ENCODE measurements at places on chromosomes 6 and 20.

GRCh38 chr6:82337688-82338257, 25.8 kb upstream of the TPBG start:
- DNase-seq, result no peak

DNA sequence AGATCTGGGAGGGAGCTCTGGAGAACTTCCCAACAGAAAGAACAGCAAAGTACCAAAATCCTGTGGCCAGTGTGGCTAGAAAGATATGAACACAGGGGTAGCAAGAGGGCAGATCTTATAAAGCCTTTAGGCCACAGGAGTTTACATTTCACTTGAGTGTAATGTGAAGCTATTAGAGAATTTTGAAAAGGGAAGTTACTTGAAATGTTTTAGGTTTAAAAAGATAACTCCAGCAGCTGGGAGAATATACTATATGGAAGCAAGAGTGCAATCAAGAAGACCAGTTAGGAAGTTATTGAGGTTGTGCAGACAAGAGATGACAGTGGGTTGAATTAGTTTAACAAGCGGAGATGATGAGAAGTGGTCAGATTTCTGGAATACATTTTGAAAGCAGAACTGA, 7.9 kb downstream of the SUPT3H start:
- DNase-seq, result no peak

DNA sequence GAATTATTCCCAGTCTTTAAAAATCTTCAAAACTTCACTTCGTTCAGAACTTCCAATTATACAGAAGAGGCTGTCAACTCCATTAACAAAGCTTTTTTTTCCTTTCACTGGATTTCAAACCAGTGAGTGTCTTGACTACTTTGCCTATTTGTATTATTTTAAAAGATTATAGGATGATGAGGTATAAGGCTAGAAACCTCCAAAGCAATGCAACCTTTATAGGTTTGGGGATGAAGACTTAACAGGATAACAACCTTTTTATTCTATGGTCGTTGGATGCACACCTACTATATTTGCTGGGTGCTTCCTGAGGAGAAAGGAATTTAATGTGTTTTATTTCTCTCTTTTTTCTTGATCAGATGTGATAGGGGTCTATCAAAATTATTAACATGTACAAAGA, 1.9 kb upstream of the OVOL2 start:
- no peak for DNase-seq

- DNase-seq, result no peak
These were observed 30.3 kb upstream of the SHLD1 start for GRCh38 chr20:5719861-5720403.

- DNase-seq, result no peak
These were observed 37.8 kb upstream of the STX16 start for GRCh38 chr20:58613061-58613854.

DNA sequence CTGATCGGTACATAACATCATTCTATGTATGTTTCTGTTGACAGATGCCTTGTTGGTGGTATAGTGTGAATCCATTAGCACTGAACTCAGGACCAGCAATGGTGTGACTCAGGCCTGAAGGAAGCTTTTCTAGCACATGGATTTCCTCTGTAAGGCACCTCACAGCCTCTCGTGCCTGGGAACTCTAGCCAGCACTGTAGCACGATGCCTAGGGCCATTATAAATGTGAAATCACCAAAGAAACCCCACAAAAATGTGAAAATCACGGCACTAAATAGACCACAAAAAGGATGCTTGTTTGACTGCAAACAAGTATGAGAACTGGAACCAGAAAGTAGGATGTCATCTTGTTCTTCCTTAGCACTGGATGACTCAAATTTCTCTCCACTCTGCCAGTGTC, 63.7 kb upstream of the NKX2-2 start:
- no peak for DNase-seq

GRCh38 chr20:6877633-6878032, 110.1 kb downstream of the BMP2 start:
- no peak for DNase-seq

DNA sequence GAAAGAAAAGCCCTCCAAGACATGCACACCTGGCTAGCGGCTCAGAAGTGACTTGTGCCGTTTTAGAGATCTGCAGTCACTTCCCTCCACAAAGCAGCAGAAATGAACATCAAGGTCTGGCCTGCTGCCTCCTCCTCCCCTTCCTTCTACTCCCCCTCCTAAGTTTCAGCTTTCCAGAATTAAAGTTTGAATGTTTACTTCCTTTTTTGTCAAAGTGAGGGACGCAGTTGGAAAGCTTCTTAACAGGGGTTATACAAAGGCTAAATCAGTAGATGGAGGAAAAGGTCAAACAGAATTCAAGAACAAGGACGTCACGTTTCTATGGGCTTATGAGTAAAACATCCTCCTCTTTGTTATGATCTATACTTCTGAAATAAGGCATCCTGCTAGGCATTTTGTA, 227.7 kb downstream of the SLC35F1 start:
- no peak for DNase-seq
